ENCODE measurements at places on chromosomes 2 and 18. TPM values are rescaled to one million over a fixed set of nuclear protein-coding genes. Genes with fewer than 3 reads are reported as not detected.

The CCDC74A gene
- total RNA-seq, result 6.0 TPM

The COL5A2 gene
- 1.9 TPM for total RNA-seq

The MBD2 gene
- total RNA-seq, result 31.3 TPM

The GAL3ST2 gene
- total RNA-seq, result not detected

The ALS2 gene
- total RNA-seq, result 16.0 TPM

The PROM2 gene
- total RNA-seq, result 37.1 TPM

The COL4A4 gene
- 1.9 TPM for total RNA-seq

The KATNAL2 gene
- under 0.01 TPM for total RNA-seq

The SPATA3 gene
- not detected for total RNA-seq

The ATP8B1 gene
- 29.2 TPM for total RNA-seq

The VIL1 gene
- not detected for total RNA-seq

The FAP gene
- total RNA-seq, result 2.7 TPM

The IL18R1 gene
- 5.1 TPM for total RNA-seq

The LYG1 gene
- not detected for total RNA-seq

The ALPP gene
- not detected for total RNA-seq

The IL36RN gene
- 8.4 TPM for total RNA-seq

The PRKD3 gene
- 33.0 TPM for total RNA-seq

The SIX2 gene
- 5.3 TPM for total RNA-seq

The TIGD1 gene
- total RNA-seq, result 0.96 TPM

The GALNT5 gene
- total RNA-seq, result 27.0 TPM

The INPP5D gene
- total RNA-seq, result 66.3 TPM

The KLHL14 gene
- total RNA-seq, result 0.24 TPM

The SKA1 gene
- total RNA-seq, result 1.2 TPM

The SLC14A1 gene
- total RNA-seq, result not detected

The MALT1 gene
- total RNA-seq, result 68.0 TPM

The CNGA3 gene
- not detected for total RNA-seq

The POTEC gene
- not detected for total RNA-seq

The MFSD6 gene
- total RNA-seq, result 28.0 TPM

The TNFAIP6 gene
- 6.0 TPM for total RNA-seq

The CFAP221 gene
- total RNA-seq, result not detected

The OBSL1 gene
- total RNA-seq, result 31.8 TPM

The FSHR gene
- not detected for total RNA-seq

The GREB1 gene
- 0.21 TPM for total RNA-seq

The SS18 gene
- 150 TPM for total RNA-seq

The DYNAP gene
- not detected for total RNA-seq

The CMPK2 gene
- total RNA-seq, result 1.4 TPM

The MROH2A gene
- not detected for total RNA-seq

The IL18RAP gene
- 0.48 TPM for total RNA-seq

The GRB14 gene
- total RNA-seq, result 5.3 TPM

The ADCYAP1 gene
- total RNA-seq, result not detected

The KCNS3 gene
- 20.2 TPM for total RNA-seq

The ATP6V1B1 gene
- total RNA-seq, result not detected

The CCDC68 gene
- 9.2 TPM for total RNA-seq

The MXD1 gene
- total RNA-seq, result 19.8 TPM

The RESP18 gene
- total RNA-seq, result not detected

The LYG2 gene
- total RNA-seq, result not detected

The MAPRE3 gene
- total RNA-seq, result 1.7 TPM

The GALNT3 gene
- 78.2 TPM for total RNA-seq

The UNC80 gene
- not detected for total RNA-seq

The DNAJC5G gene
- not detected for total RNA-seq

The IL36A gene
- 3.0 TPM for total RNA-seq

The NFU1 gene
- 27.9 TPM for total RNA-seq

The AQP4 gene
- 0.72 TPM for total RNA-seq

The PLCD4 gene
- total RNA-seq, result 1.3 TPM

The CD226 gene
- 1.9 TPM for total RNA-seq

Data from tracheal epithelial cell (primary cell).